ENCODE measurements at places on chromosomes 11 and 22.

DNA sequence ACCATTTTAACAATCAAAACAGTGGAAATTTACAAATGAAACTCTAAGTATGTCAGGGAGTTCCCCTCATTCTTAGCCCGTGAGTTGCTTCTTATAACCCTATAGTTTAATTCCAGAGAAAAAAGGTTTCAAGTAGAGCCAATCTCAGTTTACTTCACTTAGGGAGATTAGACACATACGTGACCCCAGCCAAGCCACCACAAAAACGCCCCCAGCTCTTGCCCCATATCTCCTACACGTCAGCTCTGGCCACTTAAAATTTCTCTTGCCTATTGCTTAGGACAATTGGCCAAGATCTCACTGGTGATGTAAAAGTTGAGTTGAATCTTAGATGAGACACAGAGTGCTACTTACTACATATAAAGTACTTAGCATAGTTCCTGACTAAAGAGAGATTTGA lies 166.4 kb downstream of the ETS1 start:
- DNase-seq = no peak

- no peak for DNase-seq
Measured at GRCh38 chr11:84407091-84407490, 1120.9 kb upstream of the CCDC90B start.

DNA sequence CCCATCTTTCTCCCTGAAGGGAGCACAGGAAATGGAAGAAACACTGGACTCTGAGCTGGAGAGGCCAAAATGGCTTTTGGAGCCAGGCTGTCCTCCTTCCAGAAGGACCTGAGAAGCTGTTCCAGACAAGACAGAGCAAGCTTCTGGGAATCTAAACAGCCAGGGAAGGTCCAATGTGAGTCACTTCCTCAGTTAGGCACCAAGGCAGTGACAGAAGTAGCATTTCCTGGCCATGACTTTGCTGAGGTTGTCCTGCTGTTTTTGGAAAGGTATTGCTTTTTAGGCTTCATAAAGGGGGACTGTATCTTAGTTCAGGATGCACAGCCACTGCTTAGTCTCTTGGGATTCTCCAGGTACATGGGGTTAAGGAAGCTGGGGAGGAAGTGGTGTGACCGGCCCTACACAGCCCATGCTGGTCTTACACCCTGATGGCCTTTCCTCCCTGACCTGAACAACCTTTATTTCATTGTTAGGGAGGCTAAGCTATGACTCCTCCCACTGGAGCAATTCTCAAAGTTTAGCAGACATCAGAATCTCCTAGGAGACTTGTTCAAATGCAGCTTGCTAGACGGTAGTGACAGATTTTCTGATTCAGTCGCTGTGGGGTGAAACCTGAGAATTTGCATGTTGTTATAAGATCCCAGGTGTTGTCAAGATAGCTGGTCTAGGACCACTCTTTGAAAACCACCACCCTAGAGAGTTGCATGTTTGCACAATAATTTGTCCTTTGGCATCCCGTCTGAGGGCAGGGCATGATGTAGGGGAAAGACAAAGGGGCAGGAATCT lies 6.8 kb upstream of the INSC start:
- no peak for DNase-seq

DNA sequence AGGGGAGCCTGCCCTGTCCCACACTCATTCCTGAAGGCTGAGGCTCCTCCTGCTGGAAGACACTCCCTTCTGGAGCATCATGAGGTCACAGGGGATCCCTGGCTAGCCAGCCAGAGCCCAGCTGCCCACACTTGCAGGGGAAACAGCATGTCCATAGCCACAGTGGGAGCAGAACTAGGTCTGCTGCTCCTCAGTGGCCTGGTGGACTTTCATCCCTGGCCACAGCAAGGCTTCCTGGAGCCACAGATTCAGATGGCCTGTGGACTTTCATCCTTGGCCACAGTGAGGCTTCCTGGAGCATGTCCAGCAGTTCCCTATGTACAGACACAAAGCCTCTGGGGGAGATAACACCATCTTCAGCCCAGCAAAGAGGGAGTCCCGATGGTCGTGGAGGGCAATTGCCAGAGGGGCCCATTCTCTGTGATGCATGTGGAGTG lies 5.9 kb upstream of the APOL6 start:
- DNase-seq = no peak

GRCh38 chr11:44949160-44950030 lies 1.3 kb downstream of the TP53I11 start:
- no peak for DNase-seq

DNA sequence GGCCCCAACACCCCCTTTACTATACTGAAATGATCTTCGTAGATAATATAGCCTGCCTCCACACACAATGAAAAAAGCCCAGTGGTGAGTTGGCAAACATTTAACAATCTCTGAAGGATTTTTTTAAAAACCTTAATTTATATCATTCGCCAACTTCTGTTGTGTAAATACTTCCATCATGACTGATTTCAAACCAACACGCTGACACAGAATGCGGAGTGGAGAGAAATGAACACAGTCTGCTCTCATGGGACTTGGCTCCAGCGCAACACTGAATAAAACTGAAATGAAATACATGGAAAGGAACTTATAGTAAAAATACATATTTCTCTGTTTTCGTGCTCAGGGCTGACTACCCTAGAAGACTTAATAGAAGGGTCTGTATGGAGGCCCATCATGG lies 61.3 kb upstream of the WNT11 start:
- DNase-seq = no peak

GRCh38 chr11:47981667-47982404 lies 1.5 kb downstream of the PTPRJ start:
- no peak for DNase-seq

- no peak for DNase-seq
Measured at GRCh38 chr11:5815534-5815933, 6.8 kb downstream of the OR52N2 start.

DNA sequence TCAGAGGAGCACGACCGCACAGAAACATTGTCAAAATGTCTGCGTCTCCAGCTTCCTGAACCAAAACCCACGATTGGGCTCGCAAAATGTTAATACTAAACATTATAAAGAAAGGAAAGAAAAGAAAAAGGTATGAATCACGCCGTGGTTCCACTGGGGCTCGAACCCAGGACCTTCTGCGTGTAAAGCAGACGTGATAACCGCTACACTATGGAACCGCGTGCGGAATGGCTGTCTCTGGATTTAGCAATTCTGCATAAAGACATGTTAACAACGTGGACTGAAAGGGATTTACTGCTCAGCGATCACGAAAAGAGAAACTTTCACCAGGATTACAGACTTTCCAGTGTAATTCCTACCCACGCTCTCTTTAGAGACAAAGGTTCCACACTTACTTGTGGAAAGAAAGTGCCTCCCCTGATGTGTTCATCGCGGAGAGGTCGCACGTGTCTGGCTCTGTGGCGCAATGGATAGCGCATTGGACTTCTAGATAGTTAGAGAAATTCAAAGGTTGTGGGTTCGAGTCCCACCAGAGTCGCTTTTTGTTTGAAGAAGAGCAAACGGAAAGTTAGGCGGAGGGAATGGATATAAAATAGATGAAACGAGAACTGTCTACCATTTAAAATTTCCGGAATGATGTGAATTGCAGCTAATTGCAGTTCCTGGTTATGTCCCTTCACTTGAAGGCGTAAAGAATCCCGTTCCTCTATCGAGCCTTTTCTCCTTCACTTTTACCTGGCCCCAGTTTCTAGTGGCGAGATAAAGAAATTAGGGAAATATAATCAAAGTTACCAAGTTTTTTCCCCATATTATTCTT lies 39.7 kb downstream of the OR4D9 start:
- peak; percentile 85 for DNase-seq

DNA sequence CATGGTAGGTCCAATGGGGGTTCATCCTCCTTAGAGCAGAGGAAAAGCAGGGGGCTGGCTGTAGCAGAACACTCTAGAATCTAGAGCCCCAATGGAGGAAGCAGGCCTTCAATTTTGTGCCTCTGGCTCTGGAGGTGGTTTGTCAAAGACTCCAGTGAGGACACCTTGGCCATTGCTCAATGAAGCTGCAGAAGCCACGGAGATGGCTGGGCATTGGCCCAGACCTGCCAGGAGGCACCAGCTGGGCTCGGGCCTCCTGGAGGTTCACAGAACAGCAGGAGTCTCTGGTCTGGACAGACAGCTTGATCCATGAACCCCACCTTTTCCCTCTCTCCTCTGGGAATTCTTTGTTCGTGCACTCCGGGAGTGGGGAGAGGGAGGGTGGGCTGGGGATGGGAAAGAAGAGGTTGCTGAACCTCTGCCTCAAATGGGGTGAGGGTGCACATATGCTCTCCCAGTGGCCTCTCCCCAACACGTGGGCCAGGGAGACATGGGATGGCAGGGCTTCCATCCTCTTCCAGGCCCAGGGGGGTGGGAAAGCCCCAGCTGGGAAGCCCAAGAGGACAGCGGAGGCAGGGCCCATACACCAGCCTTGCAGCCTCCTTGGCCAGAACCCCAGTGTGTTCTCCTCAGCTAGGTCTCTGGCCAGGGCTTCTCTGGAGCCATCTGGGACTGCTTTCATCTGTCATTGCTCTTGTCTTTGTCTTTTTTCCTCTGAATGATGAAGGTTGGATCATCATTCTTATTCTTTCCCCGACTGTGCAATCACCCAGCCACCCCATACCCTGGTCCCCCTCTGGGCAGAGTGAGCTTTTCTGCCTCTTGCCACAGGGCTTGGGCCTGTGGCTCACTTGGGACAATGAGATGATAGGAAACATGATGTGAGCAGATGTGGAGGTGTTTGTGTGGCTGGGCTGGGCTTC lies 1019.4 kb downstream of the BRD1 start:
- DNase-seq = no peak

GRCh38 chr11:132300283-132300682 lies 929.9 kb downstream of the NTM start:
- DNase-seq = no peak

DNA sequence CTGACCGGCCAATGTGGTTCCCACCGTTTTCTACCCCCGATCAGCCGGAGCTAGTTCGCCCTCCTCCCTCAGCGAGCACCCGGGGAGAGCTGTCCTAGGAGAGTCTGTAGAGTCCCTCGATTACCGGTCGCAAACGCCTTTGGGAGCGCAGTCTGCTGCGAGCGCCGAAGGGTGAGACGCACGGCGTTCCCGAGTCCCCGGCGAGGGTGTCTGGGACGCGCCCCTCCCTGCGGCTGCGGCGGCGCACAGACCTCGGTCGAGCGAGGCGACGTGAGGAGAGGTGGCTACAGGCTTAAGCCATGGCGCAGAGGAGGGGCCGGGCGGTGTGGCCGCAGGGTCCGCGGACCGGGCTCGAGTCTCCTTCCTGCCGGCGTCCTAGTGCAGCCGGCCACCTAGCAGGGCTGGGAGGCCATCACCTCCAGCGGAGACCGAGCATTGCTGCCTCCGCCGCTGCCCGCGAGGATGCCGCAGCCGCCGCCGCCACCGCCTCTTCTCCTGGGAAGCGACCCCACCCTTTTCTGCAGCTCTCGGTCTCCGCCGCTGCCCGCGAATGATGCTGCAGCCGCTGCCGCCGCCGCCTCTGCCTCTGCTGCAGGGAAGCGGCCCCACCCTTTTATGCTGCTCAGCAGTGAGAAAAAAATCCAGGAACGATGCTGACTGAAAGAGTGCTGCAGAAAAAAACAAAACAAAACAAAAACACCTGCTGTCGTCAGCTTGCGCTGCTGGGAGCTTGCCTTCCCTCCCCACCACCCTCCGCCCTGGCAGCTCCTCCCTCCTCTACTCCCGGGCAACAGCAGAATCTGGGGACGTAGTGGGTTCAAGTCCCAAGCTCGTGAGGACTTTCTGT lies at the start of gene MAP6:
MAP6 (minus strand) TSS at position 588 of the 847 bp plus-strand sequence. CDS start 669 bp downstream, outside the sequence.
- DNase-seq = peak; percentile 57

Measured in NCI-H187 (cell line).